ENCODE measurements at places on chromosomes 7 and 10. TPM values are rescaled to one million over a fixed set of nuclear protein-coding genes. Genes with fewer than 3 reads are reported as not detected.

DNA sequence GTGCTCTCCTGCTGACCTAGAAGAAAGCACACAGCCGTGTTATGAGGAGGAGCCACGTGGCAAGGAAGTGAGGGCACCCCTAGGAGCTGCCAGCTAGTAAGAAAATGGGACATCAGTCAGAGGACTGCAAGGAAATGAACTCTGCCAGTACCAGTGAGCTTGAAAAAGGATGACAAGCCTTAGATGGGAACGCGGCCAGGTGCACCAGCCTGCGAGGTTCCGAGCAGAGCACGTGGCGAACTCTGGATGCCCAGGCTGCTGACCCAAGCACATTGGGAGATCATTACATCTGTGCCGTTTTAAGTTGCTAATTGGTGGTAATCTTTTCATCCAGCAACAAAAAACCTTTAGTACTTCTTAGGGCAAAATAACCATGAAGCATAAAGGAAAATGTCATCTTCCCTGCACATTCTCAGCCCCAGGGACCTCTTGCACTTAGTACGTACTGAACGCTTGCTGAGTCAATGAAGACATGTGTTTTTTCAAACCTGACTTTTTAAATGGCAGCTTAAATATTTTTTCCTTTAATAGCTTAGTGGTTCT lies 69.4 kb downstream of the AMZ1 start:
- no peak for DNase-seq

The CDC123 gene
- total RNA-seq: 47.6 TPM

- DNase-seq: peak; percentile 79
Observed at GRCh38 chr10:79243181-79244067, 103.8 kb upstream of the PPIF start.

GRCh38 chr7:102077081-102077480 lies 209.6 kb upstream of the SH2B2 start:
- no peak for DNase-seq

The AMZ1 gene
- 0.27 TPM for total RNA-seq

The WDFY4 gene
- total RNA-seq: 1.7 TPM

The SCIN gene
- total RNA-seq: 0.08 TPM

All from natural killer cell (primary cell).